ENCODE measurements at places on chromosomes 11 and 22.

- DNase-seq: no peak
These were observed 1232.3 kb downstream of the TBC1D22A start for GRCh38 chr22:47994601-47995263.

GRCh38 chr11:97990162-97990920, 1030.4 kb upstream of the CNTN5 start:
- DNase-seq: no peak

DNA sequence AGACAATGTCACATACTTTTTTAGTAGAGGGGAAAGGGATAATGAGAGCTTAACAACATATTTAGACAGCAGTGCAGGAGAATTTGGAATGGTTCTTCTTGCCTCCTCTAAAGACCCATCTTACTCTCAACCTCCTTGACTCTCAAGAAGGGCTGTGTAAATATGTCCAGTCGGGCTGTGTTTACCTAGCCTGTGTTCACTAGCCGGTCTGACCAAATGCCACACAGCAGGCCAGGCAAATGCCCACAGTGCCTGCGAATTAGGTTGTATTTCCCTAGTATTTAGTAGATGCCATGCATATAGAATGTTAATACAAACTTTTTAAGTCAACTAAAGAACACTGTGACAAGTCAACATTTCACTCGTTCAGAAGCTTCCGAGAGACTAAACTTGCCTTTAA, 51.4 kb upstream of the MTMR2 start:
- no peak for DNase-seq

DNA sequence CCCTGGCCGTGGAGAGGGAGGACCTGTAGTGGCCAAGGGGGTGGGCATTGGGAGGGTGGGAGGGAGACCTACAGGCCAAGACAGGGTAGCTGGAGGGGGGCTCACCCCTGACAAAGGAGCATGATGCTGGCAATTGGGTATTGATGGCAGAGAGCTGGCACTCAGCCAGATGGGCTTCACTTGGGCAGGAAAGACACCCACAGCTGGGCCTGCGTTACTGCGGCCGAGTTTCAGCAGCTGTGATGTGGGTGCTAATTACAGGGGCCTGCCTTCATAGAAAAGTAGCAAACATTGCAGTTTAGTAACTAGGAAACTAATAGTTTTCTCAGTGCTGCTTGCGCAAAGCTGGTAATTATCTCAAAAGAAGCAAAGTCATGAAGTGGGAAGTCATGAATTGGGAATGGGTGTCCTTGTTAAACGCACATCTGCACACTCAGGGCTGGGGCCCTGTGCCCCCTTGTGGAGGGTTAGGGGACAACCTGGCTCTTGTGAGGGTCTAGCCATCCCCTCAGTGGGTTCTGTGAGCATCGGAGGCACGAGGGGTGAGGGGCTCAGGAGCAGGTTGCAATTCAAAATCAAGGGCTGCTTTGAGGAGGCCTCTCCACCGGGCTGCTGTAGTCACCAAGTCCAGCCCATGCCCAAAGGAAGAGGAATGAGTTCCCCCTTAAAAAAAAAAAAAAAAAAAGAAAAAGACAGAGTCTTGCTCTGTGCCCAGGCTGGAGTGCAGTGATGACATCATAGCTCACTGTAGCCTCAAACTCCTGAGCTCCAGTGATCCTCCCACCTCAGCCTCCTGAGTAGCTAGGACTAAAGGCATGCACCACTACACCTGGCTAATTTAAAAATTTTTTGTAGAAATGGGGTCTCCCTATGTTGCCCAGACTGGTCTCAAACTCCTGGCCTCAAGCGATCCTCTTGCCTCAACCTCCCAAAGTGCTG, 24.4 kb upstream of the TXNRD2 start:
- no peak for DNase-seq

GRCh38 chr11:95503047-95503446, 272.0 kb upstream of the SESN3 start:
- DNase-seq: no peak

- DNase-seq: no peak
These were observed 40.3 kb upstream of the DAGLA start for GRCh38 chr11:61639816-61640443.

GRCh38 chr11:126181939-126182730, 29.3 kb downstream of the RPUSD4 start:
- DNase-seq: no peak

DNA sequence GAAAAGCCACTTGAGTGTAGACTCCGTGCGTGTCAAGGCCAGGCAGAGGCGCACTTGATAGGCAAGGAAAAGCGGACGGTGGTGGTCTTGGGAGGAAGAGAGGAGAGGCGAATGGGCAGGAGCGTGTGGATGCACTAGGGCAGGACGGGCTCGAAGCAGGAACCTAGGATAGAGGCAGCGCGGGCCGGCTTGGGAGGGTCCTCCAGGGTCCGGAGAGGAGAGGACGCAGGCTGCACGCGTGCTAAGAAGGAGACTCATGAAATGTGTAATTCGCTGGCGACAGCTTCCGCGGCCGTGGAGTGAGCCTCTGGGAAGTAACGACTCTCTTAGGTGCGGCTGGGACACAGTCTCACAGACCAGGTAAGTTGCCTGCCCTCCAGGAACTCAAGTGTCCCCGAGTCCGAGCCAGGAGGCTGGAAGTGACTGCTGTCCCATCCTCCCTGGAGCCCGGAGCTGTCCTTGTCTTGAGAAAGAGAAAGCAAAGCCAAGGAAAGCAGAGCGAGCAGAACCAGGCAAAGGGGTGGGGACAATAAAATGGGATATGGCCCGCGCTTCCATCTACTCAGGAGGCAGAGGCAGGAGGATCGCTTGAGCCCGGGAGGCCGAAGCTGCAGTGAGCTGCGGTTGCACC, 874 bp upstream of the IL17RA start:
- no peak for DNase-seq

DNA sequence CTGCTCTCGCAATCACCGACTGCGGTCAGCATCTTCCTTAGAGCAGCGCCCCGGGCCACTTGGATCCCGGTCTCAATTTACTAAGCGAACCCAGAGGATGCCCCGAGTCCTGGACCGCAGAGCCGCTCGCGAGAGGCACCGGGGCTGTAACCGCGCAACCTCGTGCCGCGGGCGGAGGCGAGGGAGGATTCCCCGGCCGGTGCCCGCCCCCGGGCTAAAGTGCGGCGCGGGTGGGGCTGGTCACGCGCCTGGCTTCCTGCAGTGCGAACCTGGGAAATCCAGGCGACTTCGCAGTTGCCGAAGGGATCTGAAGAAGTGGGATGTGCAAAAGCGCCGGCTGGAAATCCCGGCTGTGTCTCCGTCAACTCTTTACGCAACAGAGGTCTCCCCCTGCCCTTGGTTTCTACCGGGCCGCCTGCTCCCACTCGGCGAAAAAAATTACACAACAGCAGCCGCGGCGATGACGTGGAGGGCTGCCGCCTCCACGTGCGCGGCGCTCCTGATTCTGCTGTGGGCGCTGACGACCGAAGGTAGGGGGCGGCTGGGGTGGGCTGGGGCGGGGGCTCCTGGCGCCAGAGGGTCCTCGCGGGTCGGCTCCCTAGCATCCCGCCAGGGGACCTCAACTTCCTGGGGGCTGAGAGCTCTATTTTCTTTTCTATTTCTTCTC, at the start of gene NCR3LG1:
NCR3LG1 (plus strand) TSS at position 291 of the 667 bp plus-strand sequence; CDS start at position 461, 170 bp downstream.
- no peak for DNase-seq

- DNase-seq: no peak
These were observed 53.9 kb upstream of the CEP126 start for GRCh38 chr11:101860696-101861427.
